ENCODE measurements at places on chromosomes 6 and 20.

DNA sequence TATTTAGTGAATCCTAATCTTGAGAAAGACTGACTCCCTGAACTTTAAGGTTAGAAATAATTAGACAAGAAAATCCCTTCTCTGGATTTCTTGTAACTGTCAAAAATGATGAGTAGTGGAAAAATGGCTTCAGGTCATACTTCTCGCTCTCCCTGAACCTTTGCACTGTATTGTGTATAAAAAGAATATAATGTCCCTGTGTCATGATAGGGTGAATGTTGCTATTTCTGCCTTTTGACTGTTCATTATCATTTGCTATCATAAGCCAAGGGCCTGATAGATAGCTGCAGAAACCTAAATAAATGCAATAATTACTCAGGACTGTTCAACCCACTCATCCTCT, 39.3 kb downstream of the ALDH8A1 start:
- no peak for DNase-seq

DNA sequence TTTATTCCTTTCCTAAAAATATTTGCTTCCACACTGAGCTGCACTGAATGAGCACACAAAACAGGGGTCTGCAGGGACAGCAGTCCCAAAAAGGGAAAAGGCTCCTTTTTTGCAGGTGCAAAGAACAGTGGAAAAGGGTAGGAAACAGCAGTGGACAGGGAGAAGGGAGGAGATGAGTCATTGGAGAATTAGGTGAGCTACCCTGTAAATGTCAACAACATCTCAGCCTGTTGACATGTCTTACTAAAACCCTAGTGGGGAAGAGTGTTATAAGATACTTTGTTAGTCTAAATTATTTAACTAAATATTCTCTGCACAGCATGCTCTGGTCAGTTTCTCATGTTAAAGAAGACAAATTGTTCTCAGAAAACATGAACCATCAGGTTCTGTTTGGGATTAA, 151.5 kb upstream of the FBXL4 start:
- DNase-seq = no peak

DNA sequence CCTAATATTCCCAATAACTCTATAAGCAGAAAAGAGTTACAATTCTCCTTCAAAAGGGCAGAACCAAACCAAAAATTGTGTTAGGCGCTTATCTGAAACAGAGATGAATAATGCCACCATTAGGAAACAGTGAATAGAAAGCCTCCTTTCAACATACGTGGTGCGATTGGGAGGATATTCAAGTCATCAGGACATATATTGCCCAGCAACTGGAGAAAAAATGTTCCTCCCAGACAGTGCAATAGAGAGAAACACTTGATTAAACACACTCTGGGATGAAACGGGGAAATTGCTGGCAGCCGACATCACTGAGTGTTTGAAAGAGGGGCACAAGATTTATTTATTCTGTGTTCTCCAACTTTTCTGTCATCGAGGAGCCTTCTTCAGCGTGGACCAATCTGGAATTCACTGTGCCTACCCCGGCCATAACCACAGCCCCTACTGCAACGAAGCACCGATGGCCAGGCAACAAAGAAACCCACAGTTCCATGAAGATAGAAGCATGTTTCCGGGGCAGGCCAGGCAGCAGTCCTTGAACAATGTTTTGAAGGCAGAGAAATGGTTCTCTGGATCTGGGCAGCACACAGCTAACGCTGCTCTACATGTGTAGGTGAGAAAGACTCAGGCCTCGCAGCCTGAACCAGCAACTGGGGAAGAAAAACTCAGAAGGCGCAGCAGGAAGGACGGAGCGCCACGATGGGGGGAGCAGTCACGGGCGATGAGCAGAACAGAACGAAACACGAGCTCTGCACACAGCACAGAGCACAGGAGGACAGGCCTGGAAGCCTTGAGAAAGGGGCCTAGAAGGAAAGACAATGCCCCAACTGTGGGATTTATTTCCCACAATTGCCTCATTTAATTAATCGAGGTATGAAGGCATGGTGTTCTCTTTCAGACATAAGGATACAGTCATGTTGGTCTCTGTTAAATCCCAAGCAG, 234.2 kb upstream of the FOXQ1 start:
- no peak for DNase-seq

- no peak for DNase-seq
These were observed 192.7 kb upstream of the PMEPA1 start for GRCh38 chr20:57902473-57902872.

DNA sequence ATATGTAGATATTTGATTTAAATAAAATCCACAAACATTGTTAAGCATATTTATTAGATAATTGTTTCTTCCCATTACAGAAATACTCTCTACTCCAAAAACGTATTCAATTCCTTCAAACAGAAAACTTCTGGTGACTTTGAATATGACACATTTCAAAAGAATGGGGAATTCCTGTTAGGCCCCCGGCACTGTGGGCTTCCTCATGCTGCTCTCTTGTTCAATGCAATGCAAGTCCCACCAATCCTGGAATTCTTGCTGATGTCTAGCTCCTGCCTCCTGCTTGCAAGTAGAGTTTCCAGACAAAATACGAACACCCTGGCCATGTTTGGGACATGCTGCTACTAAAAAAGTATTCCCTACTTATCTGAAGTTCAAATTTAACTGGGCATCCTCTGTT, 544.1 kb downstream of the QKI start:
- no peak for DNase-seq

- DNase-seq = no peak
These were observed 203.2 kb upstream of the THBS2 start for GRCh38 chr6:169456840-169457239.

DNA sequence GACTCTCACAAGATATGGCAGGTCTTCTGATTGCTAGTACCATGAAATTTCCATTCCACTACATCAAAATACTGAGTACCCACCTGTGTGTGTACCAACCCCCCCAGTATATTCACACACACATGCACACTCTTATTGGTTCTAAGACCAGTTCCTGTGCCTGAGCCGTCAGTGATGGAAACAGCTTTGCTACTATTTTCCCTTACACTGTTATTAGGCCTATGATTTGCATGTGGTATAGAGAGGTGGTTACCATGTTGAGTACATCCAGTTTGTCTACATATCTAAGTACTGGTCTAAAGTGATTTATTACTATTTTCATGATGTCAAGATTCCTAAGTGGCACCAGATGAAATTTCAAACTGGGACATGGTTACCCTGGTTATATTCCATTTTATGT, 459.9 kb downstream of the BCKDHB start:
- no peak for DNase-seq

DNA sequence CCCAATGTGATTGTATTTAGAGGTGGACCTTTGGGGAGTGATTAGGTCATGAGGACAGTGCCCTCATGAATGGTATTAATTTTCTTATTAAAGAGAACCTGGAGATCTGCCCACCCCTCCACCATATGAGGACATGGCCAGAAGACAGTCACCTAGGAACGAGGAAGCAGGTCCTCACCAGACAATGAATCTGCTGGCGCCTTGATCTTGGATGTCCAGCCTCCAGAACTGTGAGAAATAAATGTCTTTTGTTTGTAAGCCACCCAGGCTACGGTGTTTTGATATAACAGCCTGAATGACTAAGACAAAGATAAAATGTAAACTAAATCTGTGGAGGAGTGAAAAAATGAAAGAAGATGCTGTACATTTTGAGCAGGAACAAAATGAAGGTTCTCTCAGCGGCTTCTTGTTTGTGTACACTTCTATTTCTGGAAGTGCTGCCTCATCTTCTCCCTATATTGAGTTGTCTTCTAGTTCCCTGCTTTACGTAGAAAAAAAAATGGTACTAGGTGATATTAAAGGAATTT, 1.5 kb upstream of the IPCEF1 start:
- DNase-seq = no peak

- peak; percentile 15 for DNase-seq
These were observed 395.5 kb upstream of the RUNX2 start for GRCh38 chr6:44932651-44933091.

GRCh38 chr6:90093558-90094073, 199.3 kb downstream of the GJA10 start:
- no peak for DNase-seq

DNA sequence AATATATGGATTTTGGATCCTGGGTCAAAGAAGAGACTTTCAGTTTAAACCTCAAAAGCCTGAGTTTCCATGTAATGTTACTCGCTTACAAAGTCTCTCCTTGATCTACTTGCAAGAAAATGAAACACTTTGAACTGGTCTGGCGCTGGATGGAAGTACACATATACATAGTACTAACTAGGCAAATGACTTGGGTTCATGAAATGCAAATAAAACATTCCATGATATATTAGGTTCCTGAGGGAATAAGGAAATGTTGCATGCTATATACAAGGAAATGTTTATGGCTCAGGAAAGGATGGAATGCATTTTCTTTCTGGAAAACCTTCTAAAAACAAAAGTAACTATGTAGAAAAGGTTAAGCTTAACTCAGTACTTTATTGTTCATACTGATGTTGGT, 11.4 kb upstream of the TXLNB start:
- DNase-seq = no peak

GRCh38 chr6:97841763-97842162, 558.7 kb upstream of the MMS22L start:
- no peak for DNase-seq

DNA sequence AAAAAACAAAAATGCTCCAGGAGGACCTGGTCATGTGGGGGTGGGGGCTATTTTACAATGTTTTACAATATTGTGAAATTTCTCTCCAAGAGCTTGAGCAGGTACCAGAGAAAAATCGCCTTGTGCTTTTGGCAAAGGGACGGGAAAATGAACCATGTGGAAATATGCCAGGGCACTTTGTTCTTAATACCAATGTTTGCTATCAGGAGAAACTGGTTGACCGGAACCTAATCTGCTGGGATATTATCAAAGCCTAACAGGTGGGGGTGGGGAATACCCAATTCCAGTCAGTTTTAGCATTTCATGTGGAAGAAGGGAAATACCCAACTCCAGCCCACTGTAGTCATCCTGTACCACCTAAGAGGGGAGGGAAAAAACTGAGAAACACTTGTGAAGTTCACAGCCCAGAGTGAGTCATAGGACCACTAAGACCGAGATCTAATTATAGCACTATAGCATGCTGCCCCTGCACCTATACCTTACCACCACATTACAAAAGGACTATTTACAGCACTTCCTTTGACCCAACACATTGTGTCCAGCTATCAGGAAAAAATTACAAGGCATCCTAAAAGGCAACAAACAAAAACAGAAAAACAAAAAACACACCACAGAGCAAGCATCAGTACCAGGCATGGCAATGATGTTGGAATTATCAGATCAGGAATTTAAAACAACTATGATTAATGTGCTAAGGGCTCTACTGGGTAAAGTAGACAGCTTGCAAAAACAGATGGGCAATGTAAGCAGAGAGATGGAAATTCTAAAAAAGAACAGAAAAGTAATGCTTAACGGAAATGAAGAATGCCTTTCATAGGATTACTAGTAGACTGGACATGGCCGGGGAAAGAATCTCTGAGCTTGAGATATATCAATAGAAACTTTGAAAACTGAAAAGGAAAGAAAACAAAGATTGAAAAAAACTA, 84.1 kb upstream of the POPDC3 start:
- DNase-seq = no peak

DNA sequence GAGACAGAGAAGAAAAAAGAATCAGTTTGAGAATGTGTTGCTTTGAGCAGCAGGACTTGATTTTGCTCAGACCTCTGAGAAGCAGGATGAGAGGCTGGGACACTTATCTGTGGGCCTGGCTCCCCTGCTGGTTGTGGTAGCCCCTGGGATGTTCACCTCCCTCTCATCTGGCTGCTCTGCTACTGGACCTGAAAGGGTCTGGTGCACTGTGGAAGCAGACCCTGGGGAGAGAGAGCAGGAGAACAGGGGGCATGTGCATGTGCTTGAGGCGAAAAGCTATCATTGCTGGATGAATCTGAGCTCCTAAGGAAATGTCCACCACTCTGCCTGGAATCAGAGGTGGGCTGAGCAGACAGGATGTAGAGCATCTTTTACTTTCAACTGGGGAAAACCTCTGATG, 161.1 kb downstream of the SCP2D1 start:
- DNase-seq = no peak

DNA sequence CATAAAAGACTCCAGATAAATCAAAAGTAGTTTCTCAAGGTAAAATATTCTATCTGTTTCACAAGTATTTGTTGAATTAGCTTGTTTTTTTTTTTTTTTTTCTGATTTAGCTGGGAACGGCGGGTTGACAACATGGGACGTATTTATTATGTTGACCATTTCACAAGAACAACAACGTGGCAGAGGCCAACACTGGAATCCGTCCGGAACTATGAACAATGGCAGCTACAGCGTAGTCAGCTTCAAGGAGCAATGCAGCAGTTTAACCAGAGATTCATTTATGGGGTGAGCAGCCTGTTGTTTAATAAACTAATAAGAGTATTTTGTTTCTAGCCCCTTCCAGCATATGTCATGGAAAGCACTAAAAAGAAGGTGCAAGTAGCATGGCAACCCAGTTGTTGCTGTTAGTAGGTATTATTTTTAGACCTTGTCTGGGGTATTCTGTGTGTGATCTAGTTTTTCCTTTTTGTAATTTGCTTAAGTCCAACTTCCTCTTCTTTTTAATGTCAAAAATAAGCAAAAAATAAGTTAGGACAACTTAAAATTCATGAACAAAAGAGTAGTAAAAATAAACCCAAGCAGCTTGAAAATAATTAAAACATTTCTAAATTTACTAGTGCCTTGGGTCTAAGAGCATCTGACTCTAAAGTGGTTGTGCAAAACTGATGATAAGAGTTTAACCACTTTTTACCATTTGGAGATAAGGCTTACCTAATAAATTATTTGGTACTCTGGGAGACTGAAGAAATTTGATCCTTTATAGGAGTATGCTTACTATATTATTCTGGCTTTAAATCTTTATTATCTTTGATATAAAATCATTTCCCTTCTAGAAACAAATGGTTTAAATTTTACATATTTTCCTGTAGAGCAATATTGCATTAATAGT, 70.8 kb upstream of the DYNLRB1 start:
- DNase-seq = no peak

- DNase-seq = no peak
These were observed 281.3 kb downstream of the PTPRK start for GRCh38 chr6:128239146-128239545.

- DNase-seq = no peak
These were observed 135.9 kb downstream of the TMEM242 start for GRCh38 chr6:157187182-157188083.

DNA sequence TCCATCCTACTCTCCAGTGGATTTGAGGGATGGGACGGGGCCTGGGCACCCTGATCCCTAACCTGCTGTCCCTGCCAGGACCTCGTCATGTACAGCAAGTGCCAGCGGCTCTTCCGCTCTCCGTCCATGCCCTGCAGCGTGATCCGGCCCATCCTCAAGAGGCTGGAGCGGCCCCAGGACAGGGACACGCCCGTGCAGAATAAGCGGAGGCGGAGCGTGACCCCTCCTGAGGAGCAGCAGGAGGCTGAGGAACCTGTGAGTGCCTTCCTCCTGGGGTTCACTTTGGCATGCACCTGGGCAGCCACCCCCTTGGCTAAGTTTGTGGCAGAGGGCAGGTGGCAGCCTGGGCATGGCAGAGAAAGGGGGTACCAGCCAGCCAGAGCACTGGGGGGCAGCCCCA, 5.7 kb downstream of the CDC25B start:
- no peak for DNase-seq

GRCh38 chr6:89596484-89596883, 42.1 kb downstream of the LYRM2 start:
- DNase-seq = no peak

GRCh38 chr6:26179675-26180074, 92.4 kb downstream of the HFE start:
- DNase-seq = no peak

- DNase-seq = no peak
These were observed 117.0 kb downstream of the TMEM200A start for GRCh38 chr6:130482645-130483390.
